C1 segment of cervical spinal cord (tissue), 14 donors: ENCODE measurements at places on chromosomes 4 and X.
A peak's percentile ranks its signal among the peaks of the same experiment; 100 is the strongest.

GRCh38 chrX:149762696-149763614 lies 10.9 kb upstream of the HSFX1 start:
- DNase-seq, result no peak

GRCh38 chr4:47499700-47500099 lies 14.6 kb downstream of the ATP10D start:
- no peak for DNase-seq

- no peak for DNase-seq
These were observed 674 bp downstream of the GNPDA2 start for GRCh38 chr4:44725726-44726037.

- DNase-seq, result no peak
These were observed 48.9 kb upstream of the GRID2 start for GRCh38 chr4:92254767-92255442.

GRCh38 chrX:11435568-11435967 lies 142.4 kb downstream of the AMELX start:
- no peak for DNase-seq

DNA sequence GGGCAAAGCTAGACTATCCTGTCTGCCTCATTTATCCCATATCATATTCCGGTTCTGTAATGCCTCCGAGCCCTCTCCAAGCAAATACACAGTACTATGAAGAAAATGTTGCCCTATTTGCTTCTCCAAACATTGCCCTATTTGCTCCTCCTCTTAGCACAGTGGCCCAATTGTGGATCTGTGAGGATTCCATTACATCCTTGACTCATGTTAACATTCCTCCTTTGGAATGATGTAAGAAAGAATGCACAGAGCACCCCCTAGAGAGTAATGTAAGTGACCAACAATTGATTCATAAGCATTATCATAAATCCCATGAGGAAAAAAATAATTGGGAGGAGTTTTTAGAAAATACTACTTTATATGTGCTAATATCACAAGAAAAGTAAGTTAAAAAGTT lies 11.3 kb upstream of the BTC start:
- DNase-seq, result no peak

DNA sequence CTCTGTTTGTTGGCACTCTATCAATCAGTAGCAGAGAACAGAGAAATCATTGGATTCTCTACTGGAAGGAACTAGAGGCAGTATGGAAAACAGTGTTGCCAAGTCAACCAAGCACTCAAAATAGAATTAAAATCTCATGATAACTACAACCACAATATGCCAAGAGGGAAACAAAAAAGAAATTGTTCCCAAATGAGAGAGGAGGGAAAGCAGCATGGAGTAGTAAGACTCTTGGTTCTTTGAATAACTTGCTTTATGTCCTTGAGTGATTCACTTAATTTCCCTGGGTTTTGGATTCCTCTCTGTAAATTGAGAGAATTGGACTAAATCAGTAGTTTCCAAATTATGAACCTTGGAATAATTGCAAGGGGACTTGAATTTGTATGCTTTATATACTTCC lies 285.5 kb upstream of the ANKRD50 start:
- DNase-seq, result no peak

DNA sequence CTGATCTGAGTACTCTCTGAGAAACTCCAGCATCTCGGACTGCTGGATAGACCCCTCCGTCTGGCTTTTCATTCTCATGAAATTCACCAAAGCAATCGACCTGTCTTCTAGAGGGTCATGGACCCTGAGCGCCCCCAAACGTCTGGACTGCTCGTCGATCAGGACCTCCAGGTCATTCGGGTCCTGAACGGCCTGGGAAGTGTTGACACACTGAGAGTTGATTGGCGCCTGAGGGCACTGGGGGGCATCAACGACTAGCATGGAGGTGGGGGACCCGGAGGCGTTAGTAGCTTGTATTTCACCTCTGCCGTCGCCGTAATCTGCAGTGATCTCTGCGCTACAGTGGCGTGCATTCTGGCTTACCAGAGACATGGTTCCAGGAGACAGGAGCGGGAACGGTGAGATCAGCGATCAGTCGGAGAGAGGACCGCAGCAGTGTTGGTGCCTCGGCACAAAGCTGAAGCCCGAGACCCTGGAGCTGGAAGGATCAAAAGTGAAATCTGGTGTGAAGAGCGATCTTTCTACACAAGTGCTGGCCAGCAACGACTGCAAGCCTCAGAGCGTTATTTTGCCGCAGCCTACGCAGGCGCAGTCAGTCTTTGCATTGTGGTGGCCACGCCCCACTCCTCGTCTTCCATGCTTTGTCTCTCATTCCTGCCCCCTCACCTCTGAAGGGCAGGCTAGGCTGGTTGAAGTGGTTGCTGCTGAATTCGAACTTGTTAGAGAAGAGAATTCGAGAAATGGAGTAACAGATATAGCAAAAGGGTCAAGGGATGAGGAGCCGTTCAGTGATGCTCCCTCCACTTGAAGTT lies at the start of gene MAGEE2:
TSS of gene MAGEE2 (minus strand) at position 575 of the 812 bp plus-strand sequence. CDS start at position 372, 203 bp downstream.
- peak; percentile 8 for DNase-seq

DNA sequence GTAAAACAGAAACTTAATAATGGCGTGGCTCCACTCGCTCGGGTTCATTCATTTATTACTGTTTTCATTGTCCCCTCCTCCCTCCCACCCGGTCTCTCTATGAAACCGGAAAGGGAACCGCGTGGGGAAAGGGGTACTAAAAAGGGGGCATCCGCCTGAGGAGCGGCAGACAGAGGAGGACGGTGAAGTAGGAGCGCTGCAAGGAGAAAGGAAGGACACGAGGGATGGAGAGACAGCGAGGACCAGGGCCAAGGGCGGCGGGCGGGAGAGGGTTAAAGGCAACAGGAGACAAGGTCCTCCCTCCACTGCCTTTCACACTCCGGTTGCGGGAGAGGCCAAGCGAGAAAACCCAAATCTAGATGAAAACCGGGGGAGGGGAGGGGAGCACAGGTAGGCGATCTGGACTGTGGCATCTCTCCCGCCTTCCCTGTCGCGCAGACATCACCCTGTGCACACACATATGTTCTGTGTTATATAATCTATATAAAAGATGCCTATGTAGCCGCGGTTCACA lies 829 bp downstream of the ELOVL6 start:
- peak; percentile 50 for DNase-seq

- no peak for DNase-seq
These were observed 293.2 kb downstream of the FBXO8 start for GRCh38 chr4:173990126-173990868.

DNA sequence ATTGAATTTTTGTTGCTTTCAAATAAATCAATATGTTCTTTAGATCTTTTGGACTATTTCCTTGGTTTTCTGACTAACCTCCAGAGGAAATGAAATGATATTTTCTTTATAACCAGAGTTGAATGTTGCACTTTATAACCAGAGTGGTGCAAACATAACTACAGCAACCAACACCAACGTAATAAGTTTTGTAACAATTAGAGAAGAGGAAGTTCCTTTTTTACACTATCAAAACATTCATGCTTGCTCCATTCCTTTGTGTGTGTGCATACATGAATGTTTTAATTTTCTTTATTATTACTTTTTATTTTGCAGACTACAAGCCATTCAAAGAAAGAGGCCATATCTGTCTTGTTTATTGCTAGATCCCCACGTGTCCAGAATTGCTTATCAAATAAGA lies 193.0 kb upstream of the PPP3CA start:
- no peak for DNase-seq

DNA sequence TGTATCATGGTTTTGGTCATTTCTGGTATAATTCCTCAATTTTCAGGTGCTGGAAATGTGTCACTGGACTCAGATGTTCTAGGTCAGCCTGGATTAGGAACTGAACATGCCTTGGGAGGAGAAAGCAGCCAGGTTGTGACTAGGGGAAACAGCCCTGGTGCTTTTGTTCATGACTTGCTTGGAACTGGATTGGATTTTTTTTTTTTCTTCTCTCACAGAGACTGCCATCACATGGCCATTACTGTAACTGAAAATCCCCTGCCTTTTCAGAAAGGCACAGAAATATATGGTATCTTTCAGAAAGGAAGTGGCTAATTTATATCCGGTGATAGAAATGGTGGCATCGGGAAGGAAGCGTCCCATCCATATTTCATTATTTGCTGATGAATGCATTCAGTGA lies 34.6 kb downstream of the SEPTIN11 start:
- no peak for DNase-seq

GRCh38 chr4:154126276-154126675 lies 337.4 kb upstream of the SFRP2 start:
- no peak for DNase-seq
